ENCODE measurements at places on chromosomes 1 and 21. TPM values are rescaled to one million over a fixed set of nuclear protein-coding genes. Genes with fewer than 3 reads are reported as not detected.
A peak's percentile ranks its signal among the peaks of the same experiment; 100 is the strongest.

DNA sequence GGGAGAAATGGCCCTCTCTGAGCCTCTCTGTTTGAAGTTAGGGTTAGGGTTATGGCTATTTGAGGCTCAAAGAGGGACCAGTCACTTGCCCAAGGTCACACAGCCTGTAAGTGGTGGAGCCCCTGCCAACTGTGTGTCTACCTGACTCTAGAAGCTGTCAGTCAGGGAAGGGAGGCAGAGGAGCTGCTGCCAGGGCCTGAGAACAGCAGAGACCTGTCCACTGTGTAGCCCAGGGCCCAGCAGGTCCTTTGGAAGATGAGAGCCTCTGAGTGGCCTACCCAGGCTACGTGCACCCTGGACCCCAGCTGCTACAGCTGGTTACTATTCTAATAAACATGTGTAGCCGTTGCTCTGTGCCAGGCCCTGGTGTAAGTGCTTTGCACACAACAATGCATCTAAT is 15.1 kb upstream of the EDN2 start:
- no peak for DNase-seq
- H3K4me1 ChIP-seq = peaks cover 6% of the 10 kb centered on the region
- peaks cover 18% of the 10 kb centered on the region for H3K27me3 ChIP-seq
- H3K36me3 ChIP-seq = no peaks in the 10 kb centered on the region
- no peak overlapping the region for H3K27ac ChIP-seq

DNA sequence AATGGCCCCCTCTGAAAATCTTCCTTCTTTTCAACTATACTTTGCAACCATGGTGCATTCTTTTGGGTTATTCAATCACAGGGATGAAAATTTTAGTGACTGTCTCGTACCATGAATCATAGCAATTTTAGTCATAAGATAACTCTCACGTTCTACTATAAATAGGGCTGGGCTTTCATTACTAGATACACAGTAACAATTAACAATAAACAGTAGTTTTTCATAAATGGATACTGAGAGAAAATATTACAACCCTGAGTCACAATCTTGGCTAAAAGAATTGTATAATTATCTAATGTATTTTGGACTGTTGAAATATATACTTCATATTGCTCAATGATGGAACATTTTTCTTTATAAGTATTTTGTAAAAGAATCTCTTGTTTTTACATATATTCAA is 96.1 kb downstream of the TEX35 start:
- no peak for DNase-seq
- peaks cover 45% of the 10 kb centered on the region for H3K4me1 ChIP-seq
- no peaks in the 10 kb centered on the region for H3K36me3 ChIP-seq
- no peaks in the 10 kb centered on the region for H3K27me3 ChIP-seq
- H3K27ac ChIP-seq = no peak overlapping the region
- no peak overlapping the region for H3K4me3 ChIP-seq

- H3K27ac ChIP-seq = no peak overlapping the region
- no peak for DNase-seq
- H3K4me3 ChIP-seq = no peak overlapping the region
- no peaks in the 10 kb centered on the region for H3K27me3 ChIP-seq
Observed at GRCh38 chr1:243819438-243819839, 30.6 kb downstream of the AKT3 start.

ALX3 gene
- total RNA-seq = not detected

DNA sequence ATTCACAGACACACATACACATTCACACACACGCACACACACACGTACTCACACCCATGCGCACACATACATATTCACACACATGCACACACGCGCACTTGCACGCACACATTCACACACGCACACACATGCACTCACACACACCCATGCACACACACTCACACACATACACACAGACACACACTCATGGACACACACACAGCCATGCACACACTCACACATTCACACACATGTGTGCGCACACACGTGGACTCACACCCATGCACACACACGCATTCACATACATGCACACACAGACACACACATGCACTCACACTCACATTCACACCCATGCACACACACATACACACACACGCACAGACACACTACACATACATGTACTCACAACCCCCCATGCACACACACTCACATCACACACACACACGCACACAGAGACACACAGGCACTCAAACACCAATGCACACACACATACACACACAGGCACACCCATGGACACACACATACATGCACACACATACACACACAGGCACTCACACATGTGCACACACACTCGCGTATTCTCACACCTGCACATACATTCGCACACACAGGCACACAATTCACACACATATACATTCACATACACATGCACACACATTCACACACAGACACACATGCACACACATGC is 589.1 kb downstream of the PTPRU start:
- no peak overlapping the region for H3K4me3 ChIP-seq
- no peak for DNase-seq
- peaks cover 32% of the 10 kb centered on the region for H3K27me3 ChIP-seq
- no peaks in the 10 kb centered on the region for H3K4me1 ChIP-seq

DNA sequence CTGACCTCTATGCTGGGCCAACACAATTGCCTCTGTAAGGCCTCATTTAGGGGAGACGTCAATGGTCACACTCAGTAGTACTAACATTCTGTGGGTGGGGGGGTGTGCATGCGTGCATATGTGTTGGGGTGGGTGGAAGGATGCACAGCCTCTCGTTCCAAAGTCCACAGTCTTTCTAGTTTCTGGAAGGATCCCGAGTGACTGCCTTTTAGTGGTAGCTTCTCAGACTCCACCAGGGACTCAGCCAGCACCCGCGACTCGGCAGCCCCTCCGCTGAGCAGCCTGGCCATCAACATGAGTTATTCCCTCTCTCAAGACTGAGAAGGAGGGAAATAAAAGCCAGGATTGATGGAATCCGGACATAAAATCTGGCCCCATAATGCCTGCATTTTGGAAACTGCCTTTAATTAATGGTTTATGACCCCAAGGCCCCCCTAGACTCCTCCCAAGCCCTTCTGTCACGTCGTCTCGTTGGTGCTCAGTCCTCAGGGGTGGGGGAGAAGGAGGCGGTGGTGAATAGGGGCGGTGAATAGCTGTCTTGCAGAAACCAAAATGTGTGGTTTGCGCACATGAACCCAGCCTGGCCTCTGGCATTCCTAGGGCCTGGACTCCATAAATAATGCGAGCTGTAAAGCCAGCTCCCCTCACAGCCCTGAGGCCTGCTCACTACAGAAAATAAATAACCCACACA is 65.1 kb upstream of the TMEM51 start:
- peaks cover 3% of the 10 kb centered on the region for H3K27me3 ChIP-seq
- H3K4me3 ChIP-seq = no peak overlapping the region
- H3K4me1 ChIP-seq = peaks cover 7% of the 10 kb centered on the region
- no peak overlapping the region for H3K27ac ChIP-seq
- DNase-seq = no peak

PLPPR4 gene
- total RNA-seq = not detected

ERG gene
- total RNA-seq = not detected

- H3K27me3 ChIP-seq = peaks cover 2% of the 10 kb centered on the region
- H3K4me3 ChIP-seq = no peak overlapping the region
- H3K36me3 ChIP-seq = no peaks in the 10 kb centered on the region
- no peaks in the 10 kb centered on the region for H3K4me1 ChIP-seq
- no peak for DNase-seq
- H3K27ac ChIP-seq = no peak overlapping the region
Observed at GRCh38 chr1:242467556-242468145, 56.8 kb downstream of the PLD5 start.

GRCh38 chr1:246295968-246296367 is 211.1 kb downstream of the SMYD3 start:
- no peak overlapping the region for H3K4me3 ChIP-seq
- peaks cover 7% of the 10 kb centered on the region for H3K4me1 ChIP-seq
- peaks cover 34% of the 10 kb centered on the region for H3K36me3 ChIP-seq
- no peak overlapping the region for H3K27ac ChIP-seq
- no peaks in the 10 kb centered on the region for H3K27me3 ChIP-seq

- no peaks in the 10 kb centered on the region for H3K36me3 ChIP-seq
- H3K4me1 ChIP-seq = peaks cover 9% of the 10 kb centered on the region
- H3K27me3 ChIP-seq = no peaks in the 10 kb centered on the region
- no peak overlapping the region for H3K4me3 ChIP-seq
- H3K27ac ChIP-seq = peak overlapping the region; percentile 13
Observed at GRCh38 chr1:226475142-226475511, 67.2 kb upstream of the PARP1 start.

ERRFI1 gene
- total RNA-seq = 1.0 TPM

Measured in naive thymus-derived CD8-positive, alpha-beta T cell (primary cell).